ENCODE measurements at places on chromosomes 12 and 14.
A peak's percentile ranks its signal among the peaks of the same experiment; 100 is the strongest.

DNA sequence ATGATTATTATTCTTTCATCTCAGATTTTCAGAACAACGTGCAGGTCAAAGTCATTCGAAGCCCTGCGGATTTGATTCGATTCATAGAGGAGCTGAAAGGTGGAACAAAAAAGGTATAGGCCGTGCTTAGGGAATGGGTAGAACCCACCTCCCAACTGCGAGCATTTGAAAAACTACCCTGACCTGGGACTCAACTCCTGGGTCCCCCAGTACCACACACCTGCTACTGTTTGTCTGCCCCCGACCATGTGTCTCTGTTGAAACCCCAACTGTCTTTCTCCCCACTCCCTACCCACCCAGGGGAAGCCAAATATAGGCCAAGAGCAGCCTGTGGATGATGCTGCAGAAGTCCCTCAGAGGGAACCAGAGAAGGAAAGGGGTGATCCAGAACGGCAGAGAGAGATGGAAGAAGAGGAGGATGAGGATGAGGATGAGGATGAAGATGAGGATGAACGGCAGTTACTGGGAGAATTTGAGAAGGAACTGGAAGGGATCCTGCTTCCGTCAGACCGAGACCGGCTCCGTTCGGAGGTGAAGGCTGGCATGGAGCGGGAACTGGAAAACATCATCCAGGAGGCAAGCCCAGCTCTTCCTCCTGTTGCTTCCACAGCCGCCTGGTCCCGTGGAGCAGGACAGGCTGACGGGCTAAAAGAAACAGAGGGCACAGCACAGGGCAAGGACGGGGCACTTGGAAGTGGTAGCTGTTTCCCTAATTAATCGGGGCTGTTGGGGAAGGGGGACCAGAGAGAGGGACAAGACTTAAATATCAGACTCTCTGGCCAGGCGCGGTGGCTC is 20.5 kb downstream of the AGAP2 start:
- DNase-seq: no peak

DNA sequence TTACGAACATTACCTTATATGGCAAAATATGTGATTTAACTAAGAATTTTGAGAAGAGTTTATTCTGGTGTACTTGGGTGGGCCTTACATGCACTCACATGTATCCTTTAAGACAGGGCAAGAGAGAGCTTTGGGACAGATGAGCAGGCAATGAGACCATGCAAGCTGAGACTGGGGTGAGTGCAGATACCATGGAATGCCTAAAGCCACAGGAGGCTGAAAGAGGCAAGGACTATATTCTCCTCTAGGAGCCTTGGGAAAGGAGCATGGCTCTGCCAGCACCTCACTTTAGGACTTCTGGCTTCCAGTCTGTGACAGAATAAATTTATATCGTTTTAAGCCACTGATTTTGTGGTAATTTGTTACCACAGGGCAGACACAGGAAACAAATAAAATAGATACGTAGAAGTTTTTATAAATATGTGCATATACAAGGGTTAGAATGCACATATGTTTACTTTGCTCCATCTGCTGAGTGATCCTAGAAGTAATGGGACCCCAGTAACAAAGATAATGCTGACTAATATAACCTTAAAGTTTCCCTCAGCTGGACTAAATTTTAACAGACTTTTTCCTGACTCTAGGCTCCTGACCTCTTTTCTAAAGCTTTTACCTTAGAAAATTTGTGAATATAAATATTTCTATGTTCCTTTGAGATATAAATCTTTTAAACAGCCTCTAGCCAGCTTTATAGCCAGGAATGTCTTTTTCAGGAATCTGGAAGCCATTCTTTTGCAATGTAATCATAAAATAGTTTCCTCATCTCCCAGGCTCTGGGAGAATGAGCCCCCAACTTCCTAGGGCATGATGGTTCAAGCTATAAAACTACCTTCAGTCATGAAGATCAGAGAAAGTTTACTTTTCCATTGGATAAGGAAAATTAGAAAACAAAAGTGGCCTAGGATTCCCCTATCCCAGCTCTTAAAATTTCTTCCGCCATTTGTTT is 216.8 kb downstream of the PPFIA2 start:
- DNase-seq: no peak

GRCh38 chr14:88005050-88005481 is at the start of gene GPR65:
TSS of gene GPR65 (plus strand) at chr14:88005135. CDS start at chr14:88010848, 5,713 bp downstream.
- no peak for DNase-seq

DNA sequence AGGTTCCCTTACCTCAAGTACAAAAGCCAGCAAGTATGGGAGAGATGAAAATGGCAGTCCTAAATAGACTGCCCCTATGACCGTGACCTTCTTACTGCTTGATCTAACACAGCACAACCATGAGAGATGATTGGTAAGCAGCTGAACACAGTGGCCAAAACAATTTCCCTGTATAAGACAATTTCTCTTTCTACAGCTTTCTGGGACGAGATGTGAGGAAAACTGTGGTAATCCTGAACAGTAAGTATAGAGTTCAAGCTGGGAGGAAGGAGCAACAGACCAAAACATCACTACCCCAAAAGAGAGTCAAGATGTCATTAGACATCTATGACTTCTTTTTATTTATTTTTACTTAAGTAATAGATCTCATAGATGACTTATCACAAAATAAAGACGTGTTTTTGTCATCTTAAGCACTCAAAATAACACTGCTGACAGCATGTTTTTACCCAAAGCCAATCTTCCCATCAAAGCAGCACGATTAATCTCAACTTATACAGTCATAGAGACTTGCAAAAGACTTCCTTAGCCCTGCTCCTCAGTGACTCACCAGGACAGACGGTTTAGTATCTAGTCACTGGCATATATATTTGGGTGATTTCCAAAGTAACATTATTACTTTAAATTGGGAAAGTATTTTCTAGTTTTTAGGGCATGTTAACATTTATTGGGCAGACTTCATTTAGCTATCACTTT is 3.7 kb downstream of the TMEM52B start:
- DNase-seq: no peak

GRCh38 chr12:100404769-100405407 is 48.0 kb downstream of the SLC17A8 start:
- DNase-seq: no peak

- no peak for DNase-seq
Measured at GRCh38 chr14:101926085-101926484, 38.3 kb upstream of the DYNC1H1 start.

DNA sequence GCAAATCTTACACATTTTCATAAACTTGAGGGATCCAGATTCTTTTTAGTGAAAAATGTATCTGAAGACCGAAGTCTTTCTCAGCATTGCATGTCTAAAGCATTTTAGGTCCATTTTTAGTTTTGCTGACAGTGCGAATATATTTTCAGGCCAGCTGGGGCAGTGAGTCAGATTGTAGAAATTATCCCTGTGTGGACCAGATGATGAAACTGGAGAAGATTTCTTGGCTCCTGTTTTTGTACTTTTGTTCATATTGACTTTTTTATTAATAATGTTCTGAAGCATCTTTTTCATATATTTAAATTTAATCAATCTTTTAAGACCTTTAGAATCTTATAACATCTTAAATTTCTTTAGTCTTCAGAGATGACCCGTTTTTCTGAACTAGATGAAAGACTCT is 173.1 kb downstream of the FLRT2 start:
- no peak for DNase-seq

GRCh38 chr12:120356567-120357030 is 12.4 kb downstream of the MSI1 start:
- peak; percentile 62 for DNase-seq

- DNase-seq: no peak
Measured at GRCh38 chr12:66119870-66120241, 10.7 kb downstream of the LLPH start.

DNA sequence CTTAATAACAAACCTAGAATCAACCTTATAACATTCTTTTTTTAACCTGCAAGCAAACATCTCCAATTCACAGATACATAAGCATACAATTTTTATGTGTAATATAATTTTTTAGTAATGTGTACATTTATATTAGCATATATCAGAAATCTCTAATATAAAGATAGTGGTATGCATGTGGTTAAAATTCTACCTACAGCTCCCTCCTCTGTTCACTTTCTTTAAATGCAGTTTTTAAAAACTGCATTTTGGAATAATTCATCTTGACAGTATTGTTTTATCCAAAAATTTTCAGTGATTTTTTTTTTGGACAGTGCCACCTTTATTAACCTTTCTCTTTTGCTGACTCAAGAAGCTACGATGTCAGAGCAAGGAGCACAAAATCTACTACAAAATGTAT is 13.2 kb upstream of the RXYLT1 start:
- DNase-seq: no peak

DNA sequence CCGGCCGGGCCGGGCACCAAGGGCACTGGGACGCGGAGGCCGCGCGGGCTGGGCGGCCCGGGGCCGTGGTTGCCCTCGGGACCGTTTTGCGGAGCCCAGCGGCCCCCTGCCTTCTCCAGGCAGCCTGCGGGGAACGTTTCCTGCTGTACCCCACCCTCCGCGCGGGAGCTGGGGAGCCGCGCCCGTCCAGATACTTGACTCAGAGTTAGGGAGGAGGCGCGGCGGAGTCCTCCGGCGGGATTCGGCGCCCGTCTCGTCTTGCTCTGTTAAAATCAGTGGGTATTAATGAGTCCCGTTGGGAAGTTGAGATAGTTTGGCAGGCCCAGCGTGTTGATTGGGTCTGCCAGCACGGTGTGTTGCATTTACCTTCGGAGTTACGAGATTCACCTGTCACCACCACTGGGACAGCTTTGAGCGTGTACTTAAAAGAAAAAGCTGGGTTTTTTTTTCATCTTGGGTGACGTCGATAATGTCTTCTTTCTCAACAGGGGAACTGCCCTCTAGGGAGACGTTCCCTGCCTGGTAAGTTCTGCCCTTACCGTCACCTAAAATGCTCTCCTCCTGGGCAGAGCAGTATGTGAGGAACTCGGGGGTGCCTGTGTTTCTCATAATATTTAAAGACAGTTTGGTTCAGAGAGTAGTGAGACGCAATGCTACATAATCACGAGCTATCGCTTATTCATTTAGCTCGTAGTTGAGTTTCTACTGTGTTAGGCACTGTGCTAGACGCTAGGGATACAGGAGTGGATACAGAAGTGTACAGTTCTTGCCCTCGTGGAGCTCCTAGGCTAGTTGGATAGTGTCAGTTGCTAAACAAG is 596 bp downstream of the DLST start:
- peak; percentile 26 for DNase-seq

DNA sequence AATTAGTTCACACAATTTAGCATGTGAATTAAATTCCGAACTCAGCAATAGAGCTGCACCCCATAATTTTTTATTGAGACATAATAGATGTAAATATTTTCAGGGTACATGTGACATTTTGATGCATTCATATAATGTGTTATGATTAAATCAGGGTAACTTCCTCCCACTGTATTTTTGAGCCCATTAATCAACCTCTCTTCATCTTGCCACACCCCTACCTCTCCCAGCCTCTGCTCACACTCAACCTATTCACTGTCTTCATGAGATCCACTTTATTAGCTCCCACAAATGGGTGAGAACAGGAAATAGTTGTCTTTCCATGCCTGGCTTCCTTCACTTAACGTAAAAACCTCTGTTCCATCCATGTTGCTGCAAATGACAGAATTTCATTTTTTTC is 14.7 kb downstream of the IL26 start:
- DNase-seq: no peak

DNA sequence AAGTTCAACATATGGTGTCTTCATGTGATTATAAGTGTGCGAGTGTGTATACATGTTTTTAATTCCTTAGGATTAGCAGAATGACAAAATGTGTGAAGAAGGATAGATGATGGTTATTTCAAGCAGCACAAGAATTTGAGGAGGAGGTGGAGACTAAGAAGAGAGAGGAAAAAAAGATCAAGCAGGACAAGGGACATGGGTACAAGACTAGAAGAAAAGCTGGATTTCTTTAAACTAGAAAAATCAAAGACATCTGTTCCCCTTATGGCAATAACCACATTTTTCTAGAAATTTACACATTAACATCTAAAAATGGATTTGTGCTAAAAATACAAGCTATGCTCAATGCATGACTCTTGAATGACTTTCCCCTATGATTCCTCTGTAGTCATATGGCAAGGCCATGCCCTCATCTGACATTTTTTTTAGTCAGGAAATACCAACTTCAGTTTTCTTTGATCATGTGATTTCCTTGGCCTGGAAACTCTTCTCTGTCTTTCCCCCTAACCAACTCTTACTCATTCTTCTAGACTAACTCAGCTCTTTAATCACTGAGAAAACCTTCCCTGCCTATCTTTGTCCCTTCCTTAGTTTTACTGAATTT is 435.8 kb downstream of the NRXN3 start:
- DNase-seq: no peak

- no peak for DNase-seq
Measured at GRCh38 chr12:90181216-90181615, 472.6 kb upstream of the ATP2B1 start.

GRCh38 chr14:106879241-106879640 is 1352.9 kb downstream of the TMEM121 start:
- peak; percentile 31 for DNase-seq

GRCh38 chr12:68587448-68587873 is 23.2 kb upstream of the RAP1B start:
- DNase-seq: no peak

DNA sequence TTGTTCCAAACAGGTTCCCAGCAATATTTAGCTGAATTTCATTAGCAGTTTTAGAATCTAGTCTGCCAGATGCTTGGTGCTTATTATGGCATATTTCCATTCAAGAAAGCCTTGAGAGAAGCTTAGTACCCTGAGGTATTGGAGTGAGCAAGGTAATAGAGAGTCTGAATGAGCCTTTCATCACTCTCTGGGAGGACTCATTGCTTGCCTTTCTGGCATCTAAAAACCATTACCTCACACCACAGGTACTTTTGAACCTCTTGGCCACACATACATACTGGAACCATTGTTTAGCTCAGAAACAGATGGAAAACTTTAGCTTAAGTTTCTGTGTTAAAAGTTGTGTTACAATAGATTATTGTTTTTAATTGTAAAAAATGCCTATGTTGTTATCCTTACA is 27.4 kb upstream of the KCNH3 start:
- DNase-seq: no peak

- DNase-seq: no peak
Measured at GRCh38 chr12:646442-647384, 16.5 kb downstream of the NINJ2 start.

DNA sequence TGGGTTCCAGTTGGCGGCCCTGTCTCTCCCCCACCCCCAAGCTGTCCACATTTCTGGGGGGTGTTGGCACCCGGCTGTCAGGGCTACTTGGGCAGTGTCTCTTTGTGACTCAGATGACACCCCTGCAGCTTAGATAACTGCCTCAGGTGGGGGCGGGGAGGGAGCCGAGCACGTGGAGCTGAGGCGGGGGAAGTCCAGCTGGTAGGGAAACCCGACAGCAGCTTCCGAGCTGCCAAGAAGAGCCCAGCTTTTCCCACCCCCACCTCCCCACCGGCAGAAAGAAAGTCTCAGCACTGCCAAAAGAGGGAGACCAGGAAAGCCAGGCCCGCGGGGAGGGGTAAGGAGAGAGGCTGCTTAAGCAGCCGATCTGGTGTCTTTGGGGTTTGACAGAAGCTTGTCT is 1.4 kb downstream of the LRTM2 start:
- DNase-seq: no peak

GRCh38 chr12:75982169-75982564 is 49.4 kb downstream of the PHLDA1 start:
- DNase-seq: no peak

GRCh38 chr14:26124896-26125438 is 472.9 kb downstream of the NOVA1 start:
- no peak for DNase-seq

GRCh38 chr12:65891987-65892481 is 67.8 kb downstream of the HMGA2 start:
- DNase-seq: no peak

Measured in activated T-helper 9 cell treated with anti-CD3 and anti-CD28 coated beads, Interleukin-2, amount 50 U/mL, for 16 hours (primary cell).